ENCODE measurements at places on chromosomes 1 and 21. TPM values are rescaled to one million over a fixed set of nuclear protein-coding genes. Genes with fewer than 3 reads are reported as not detected.

CYP4A11 gene
- 55.3 TPM for polyA plus RNA-seq

DISC1 gene
- 6.4 TPM for polyA plus RNA-seq

GRCh38 chr21:14072761-14073535 lies 137.8 kb downstream of the LIPI start:
- no peak for DNase-seq

FCRL2 gene
- polyA plus RNA-seq = not detected
